ENCODE measurements at places on chromosomes 11 and 22.

DNA sequence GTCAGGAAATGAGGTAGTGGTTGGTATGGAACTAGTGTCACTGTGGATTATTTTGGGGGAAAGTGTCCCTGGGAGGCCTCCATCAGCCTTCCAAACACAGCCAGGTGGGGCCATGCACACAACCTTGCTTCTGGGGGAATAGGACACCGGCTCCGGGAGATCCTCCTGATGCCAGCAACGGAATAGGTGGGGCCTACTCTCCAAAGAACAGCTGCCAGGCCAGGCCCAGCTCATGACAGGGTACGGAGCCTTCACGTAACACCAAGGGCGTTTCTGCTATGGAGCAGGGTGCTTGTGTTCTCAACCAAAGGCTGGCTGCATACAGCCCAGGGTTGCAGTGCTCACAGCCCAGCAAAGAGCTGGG, 30.6 kb upstream of the LINC01488 start:
- no peak for DNase-seq

DNA sequence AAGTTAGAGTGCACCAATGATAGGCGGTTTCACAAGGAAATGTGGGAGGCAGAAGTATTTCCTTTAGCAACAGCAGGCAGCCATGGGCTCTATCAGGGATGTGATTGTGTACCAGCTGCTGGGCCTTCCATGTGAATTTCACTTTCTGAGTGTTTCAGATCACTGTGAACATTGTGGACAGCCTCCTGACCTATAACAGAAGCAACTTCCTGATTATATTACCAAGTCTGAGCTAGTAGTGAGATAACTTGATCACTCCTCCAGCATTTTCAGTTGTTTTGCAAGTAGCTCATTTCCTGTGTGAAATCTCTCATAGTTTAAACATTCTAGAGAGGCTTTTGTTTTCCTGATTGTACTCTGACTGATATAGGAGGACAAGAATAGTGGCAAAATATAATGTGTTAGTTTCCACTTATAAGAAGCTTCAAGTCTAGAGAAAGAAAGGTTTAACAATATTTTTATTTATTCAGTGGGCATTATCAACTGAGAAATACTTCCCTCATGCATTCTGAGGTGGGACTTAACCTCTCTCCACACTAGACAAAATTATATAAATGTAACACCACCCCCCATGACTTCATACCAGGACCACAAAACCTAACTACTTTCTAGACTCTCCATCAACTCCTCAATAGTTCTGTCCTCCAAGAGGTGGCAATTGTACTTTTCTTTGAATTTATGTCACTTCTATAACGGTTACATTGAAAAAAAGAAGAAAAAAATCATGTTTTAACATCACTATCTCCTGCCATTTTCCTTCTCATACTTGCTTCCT, 184.2 kb upstream of the LUZP2 start:
- DNase-seq: no peak

DNA sequence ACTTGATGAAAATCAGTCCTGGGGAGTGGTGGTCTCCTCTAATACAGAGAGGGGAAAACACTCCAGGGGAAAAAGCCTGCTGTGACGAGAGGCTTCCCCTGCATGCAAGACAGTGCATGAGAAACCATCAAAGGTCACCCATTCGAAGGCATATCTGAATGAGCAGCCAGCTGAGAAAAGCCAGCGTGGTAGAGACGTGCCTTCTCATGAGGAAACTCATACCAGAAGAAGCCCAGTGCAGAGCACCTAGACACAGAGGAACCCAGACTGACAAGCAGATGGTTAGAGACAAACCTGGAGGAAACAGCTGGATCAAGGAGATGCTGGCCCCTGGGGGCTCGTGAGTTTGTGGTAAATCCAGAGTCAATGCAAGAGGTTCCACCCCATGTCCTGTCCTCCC, 534.8 kb downstream of the BRD1 start:
- no peak for DNase-seq

DNA sequence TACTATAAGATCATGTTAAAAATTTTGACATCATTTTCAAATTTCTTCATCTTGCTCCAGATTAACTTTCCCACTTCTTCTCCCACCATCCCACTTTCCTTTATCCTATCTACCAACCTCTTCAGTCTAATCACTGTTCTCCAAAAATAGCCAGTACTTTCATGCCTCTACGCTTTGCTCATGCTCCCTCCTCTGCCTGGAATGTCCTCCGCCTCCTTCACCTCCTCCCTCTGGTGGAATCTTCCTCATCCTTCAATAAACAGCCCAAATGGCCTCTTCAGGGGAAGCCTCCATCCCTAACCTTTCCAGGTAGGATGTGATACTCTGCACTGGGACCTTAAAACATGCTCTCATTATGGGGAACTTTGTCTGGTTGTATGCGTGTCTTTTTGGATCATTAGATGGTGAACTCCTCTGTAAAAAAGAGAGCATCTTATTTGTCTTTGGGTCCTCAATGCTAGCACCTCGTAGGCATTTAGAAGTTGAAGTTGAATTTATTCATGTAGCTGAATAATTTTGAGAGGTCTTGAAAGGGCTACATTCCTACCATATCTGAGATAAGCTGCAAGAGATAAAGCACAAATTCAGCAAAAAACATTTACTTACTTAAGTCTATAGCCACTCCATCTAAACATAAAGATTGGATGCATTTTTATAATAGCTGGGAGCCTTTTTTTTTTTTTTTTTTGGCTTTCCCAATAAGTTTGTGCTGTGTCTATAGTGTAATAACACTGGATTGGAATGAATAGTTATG, 8.0 kb upstream of the CSRP3 start:
- no peak for DNase-seq

DNA sequence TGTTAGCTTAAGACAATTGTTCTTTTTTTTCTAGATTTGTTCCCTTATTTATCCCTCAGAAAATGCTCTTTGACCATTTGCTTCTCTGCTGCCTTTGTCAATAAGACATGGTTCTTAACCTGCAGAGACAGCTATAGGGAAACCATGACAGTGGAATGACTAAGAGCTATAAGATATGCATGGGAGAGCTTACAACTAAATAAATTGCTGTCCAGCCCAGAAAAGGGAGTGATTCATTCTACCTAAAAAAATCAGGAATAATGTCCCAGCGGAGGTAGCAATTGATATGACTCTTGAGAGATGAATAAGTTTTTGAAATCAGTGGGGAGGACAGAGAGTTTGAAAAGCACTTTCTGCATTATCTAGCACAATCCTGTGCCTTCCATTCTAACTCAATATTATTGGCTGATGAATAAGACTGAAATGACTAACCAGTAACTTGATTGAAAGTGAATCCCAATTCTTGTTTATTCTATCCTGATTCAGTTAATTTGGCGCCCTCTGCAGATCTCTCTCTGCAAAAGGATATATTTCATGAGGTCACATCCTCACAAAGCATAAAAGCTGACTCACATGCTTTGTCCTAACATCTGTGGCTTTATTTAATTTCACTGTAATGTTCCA, 680.5 kb upstream of the API5 start:
- DNase-seq: no peak

DNA sequence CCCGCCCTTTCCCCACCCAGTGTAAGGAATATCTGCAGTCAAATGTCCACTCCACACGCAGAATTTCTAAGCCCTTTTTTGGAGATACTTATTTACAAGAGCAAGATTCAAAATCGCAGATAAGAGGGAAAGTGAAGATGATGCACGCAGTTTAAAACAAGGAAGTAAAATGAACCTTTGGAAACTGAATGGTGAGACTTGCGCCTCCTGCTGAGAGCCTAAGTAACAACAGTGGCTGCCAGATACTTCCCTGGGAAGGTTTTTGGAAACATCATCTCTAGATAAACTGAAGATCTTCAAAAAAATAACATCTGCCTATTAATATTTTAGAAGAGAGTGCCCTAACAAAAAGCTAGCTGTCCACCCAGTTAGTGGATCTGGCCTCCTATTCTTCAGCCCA, 963.1 kb upstream of the FAT3 start:
- no peak for DNase-seq

DNA sequence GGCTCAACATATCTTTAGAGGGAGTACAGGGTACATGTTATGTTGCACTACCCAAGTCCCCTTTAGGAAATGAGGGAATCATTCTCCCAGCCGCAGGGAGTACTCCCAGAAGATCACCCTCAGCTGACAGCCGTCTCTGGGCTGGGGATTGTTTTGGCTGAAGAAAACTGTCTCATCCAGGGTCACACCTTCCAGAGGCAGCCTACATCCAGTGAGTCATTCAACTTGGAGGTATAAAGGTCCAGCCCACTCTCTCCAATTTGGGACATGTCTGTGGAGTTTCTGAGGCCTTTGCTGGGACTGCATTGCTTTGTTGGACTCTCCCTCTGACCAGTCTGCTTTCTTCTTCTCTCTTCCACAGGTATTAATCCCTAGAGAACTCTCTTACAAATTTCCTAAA, 42.1 kb downstream of the RASSF10 start:
- DNase-seq: no peak
